ENCODE measurements at places on chromosomes 6 and 20. TPM values are rescaled to one million over a fixed set of nuclear protein-coding genes. Genes with fewer than 3 reads are reported as not detected.
A peak's percentile ranks its signal among the peaks of the same experiment; 100 is the strongest.

GRCh38 chr6:16982807-16983206, 119.0 kb upstream of the STMND1 start:
- no peaks in the 10 kb centered on the region for H3K36me3 ChIP-seq
- peaks cover 10% of the 10 kb centered on the region for H3K27me3 ChIP-seq
- H3K4me3 ChIP-seq: no peak overlapping the region
- no peak overlapping the region for H3K27ac ChIP-seq
- DNase-seq: no peak

ZHX3 gene
- total RNA-seq: 14.3 TPM

VSTM2L gene
- total RNA-seq: 9.3 TPM

DNA sequence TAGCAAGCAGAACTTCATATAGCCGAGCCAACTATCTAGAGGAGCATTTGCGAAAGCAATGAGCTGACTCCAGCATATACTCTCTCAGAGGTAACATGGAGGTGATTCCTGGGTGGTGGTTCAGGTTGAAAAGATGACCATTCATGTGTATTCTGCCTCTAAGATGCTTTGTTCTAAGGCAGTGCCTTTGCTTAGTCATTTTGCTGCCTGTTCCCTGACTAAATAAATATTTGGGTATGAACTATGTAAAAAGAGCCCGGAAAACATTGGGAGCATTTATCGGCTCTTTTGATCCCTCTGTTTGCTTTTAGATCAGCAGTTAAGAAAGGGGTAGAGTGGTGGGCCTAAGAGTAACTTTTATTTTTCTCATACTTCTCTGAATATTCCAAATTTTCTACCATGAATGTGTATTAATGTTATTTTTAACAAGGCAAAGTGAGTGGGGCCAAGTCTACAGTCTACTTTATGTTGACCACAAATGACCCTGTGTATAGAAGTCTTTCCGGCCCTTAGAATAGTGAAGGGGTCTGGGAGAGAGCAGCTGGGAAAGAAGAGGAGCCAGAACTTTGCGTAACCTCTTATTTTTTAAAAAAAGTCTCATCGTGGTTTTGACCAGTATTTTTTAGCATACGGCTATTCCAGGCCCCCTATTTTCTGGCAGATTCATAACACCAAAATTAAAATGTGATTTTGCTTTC, 206.5 kb upstream of the EYA4 start:
- no peaks in the 10 kb centered on the region for H3K4me1 ChIP-seq
- DNase-seq: no peak
- no peaks in the 10 kb centered on the region for H3K27me3 ChIP-seq

NKX2-4 gene
- not detected for total RNA-seq

GRCh38 chr6:81901551-81901966, 149.1 kb upstream of the TENT5A start:
- peaks cover 3% of the 10 kb centered on the region for H3K36me3 ChIP-seq
- no peak for DNase-seq
- H3K4me3 ChIP-seq: no peak overlapping the region
- no peak overlapping the region for H3K27ac ChIP-seq
- peaks cover 4% of the 10 kb centered on the region for H3K4me1 ChIP-seq

- no peak for DNase-seq
- no peaks in the 10 kb centered on the region for H3K4me1 ChIP-seq
- peaks cover 43% of the 10 kb centered on the region for H3K27me3 ChIP-seq
These were observed 10.8 kb downstream of the FNDC1 start for GRCh38 chr6:159180001-159180400.

- H3K4me3 ChIP-seq: peak overlapping the region; percentile 50
- H3K27me3 ChIP-seq: peaks cover 3% of the 10 kb centered on the region
- peak; percentile 10 for DNase-seq
These were observed 105.1 kb downstream of the TRMT11 start for GRCh38 chr6:126091466-126091865.

FAM209A gene
- 0.50 TPM for total RNA-seq
